Spinal cord (tissue), 10 donors: ENCODE measurements at places on chromosomes 2 and 18. TPM values are rescaled to one million over a fixed set of nuclear protein-coding genes. Genes with fewer than 3 reads are reported as not detected.
A peak's percentile ranks its signal among the peaks of the same experiment; 100 is the strongest.

FAM228A gene
- polyA plus RNA-seq, result 2.8 TPM

POTEF gene
- 0.55 TPM for polyA plus RNA-seq

DNA sequence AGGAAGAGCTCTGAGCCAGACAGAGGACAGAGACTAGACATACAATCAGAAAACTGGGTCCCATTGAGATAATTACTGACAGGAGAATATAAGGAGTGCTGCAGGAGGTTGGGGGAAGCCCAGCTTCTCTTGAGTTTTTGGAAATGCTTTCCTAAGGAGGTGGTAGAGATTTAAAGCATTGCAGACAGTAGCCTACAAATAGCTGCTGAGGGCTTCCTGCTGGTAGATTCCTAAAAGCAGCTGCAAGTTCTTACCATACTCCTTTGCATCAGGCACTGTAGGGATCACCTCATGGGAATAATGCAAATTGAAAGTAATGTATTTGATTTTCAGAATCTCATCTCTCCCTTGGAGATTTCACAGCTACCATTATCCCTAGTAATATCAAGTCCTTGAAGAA is 902.6 kb upstream of the GCFC2 start:
- peak; percentile 20 for DNase-seq

GRCh38 chr18:35572644-35573043 is 8.9 kb upstream of the GALNT1 start:
- no peak for DNase-seq

DNA sequence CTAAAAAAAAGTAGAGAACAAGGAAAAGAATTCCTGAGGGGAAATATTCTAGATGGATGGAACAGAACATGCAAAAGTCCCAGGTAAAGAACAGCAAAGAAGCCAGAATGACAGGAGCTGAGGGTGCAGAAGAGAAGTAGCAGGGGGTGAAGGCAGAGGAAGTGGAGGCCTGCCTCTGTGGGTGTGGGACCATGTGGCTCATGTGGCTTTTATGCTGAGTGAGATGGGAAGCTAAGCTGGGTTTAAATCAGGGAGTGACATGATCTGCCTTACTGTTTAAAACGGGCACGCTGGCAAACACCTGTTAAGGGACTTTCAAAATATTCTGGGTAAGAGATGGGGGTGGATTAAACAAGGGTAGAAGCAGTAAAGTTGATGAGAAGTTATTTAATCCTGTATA is 40.0 kb downstream of the GKN2 start:
- no peak for DNase-seq

DNA sequence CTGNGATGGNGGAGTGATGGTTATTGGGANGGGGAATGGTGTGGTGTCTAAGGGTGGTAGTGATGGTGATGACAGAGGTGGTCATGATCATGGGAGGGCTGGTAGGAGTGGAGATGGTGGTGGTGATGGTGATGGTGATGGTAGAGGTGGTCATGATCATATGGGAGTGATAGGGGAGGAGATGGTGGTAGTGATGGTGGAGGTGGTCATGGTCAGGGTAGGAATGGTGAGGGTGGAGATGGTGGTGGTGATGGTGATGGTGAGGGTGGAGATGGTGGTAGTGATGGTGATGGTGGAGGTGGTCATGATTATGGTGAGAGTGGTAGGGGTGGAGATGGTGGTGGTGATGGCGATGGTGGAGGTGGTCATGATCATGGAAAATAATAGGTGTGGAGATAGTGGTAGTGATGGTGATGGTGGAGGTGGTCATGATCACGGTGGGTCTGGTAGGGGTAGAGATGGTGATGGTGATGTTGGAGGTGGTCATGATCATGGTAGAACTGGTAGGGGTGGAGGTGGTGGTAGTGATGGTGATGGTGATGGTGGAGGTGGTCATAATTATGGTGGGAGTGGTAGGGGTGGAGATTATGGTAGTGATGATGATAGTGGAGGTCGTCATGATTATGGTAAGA is 83.7 kb downstream of the INPP5D start:
- no peak for DNase-seq
